Foreskin keratinocyte (primary cell): ENCODE measurements at places on chromosomes 11 and 22. TPM values are rescaled to one million over a fixed set of nuclear protein-coding genes. Genes with fewer than 3 reads are reported as not detected.

TSGA10IP gene
- not detected in 2 replicates for total RNA-seq

SMTNL1 gene
- not detected in 2 replicates for total RNA-seq

OR4A16 gene
- not detected in 2 replicates for total RNA-seq

MS4A6E gene
- not detected in 2 replicates for total RNA-seq

C1QTNF4 gene
- 0.14 and 0.31 TPM in 2 replicates for total RNA-seq

ARHGEF17 gene
- 8.7 and 9.7 TPM in 2 replicates for total RNA-seq

OSM gene
- not detected in 2 replicates for total RNA-seq

OR5AN1 gene
- not detected in 2 replicates for total RNA-seq

USP2 gene
- 0.27 and 0.42 TPM in 2 replicates for total RNA-seq

MS4A6A gene
- not detected in 2 replicates for total RNA-seq

ADAMTS15 gene
- 0.49 and 1.7 TPM in 2 replicates for total RNA-seq

FAU gene
- 865 and 882 TPM in 2 replicates for total RNA-seq

SLC5A4 gene
- not detected in 2 replicates for total RNA-seq

CADM1 gene
- total RNA-seq: 49.0 and 52.4 TPM in 2 replicates

CTNND1 gene
- 111 and 115 TPM in 2 replicates for total RNA-seq

FAM83F gene
- 24.8 and 25.9 TPM in 2 replicates for total RNA-seq

MS4A15 gene
- total RNA-seq: not detected in 2 replicates

FAM180B gene
- not detected in 2 replicates for total RNA-seq

FGF19 gene
- total RNA-seq: 0.04 and 0.17 TPM in 2 replicates
